ENCODE measurements at places on chromosomes 2 and 18. TPM values are rescaled to one million over a fixed set of nuclear protein-coding genes. Genes with fewer than 3 reads are reported as not detected.

DNA sequence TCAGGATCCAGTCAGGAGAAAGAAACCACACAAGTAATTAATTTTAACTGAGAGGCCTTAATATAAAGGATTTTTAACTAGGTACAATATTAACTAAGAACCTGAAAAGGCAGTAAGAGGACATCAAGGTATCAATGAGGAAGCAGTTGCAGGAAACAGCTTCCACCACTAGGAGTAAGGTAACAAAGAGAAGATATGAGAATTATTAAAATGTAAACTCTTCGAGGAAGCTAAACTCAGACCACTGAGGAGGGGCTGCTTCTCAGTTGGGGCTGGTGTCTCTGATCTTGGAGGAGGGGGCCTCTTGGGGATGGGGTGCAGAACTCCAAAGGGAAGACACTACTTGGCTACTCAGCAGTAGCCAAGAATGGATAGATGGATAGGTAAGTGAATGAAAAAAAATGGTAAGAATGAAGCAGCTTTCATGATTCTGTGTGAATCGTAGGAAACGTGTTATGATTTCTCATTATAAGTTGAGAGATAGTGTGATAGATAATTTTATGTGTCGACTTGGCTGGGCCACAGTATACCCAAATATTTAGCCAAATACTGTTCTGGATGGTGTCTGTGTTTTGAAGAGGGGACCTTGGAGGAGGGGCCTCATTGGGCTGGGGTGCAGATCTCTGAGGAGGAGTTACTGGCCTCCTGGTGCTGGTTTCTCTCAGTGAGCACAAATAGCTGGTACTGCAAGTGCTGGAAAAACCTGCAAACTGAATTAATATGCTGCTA, 547.7 kb upstream of the LRRTM1 start:
- no peak for DNase-seq

GRCh38 chr18:51188024-51188701, 9.3 kb downstream of the MEX3C start:
- no peak for DNase-seq

Gene DTNA
- 11.7 TPM for total RNA-seq

Gene UGT1A3
- total RNA-seq: not detected

Gene DSG1
- total RNA-seq: 0.02 TPM

Measured in H4 (cell line).